ENCODE measurements at places on chromosomes 4 and X.

GRCh38 chr4:138832563-138832962, 183.0 kb upstream of the NOCT start:
- DNase-seq, result no peak

DNA sequence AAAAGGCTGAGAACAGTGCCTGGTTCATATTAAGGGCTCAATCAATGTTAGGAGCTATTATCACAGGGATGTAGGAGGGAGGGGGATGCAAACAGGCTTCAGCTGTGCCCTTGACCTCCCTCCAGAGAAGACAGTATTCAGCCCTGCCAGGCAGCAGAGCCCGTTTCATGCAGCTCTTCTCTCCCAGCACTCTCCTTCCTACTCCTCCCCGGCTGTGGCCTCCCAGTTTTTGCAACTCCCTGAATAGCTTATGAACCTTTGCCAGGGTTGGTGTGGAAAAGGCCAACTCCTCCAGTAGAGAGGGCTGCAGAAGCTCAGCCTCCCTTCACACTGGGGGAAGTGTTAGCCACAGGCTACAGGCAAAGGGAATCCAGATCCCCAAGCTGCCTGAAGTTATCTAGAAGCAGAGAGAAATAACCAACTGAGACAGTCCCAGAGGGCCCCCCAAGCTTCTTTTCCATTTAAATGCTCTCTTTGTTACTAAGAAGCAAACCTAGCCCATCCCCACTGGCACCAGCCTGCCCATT, 31.7 kb upstream of the APLN start:
- DNase-seq, result no peak

DNA sequence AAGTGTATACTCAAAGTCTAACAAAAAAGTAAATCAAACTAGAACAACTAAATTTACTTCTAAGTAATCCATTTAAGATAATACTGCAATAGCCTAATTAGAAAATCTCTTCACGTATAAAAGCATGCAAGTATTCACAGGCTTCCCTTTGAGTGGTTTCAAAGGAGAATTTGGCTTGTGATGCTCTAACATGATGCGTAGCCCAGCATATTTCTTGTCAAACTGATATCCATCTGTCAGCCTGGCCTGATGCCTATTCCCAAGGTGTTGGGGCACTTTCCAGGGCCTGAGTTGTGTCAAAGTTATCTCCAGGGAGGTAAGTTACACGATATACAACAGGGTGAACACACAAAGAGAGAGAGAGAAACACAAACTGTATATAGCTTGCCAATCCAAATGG, 287.0 kb upstream of the MAGEB18 start:
- DNase-seq, result no peak

- DNase-seq, result no peak
These were observed 70.1 kb upstream of the CLCN4 start for GRCh38 chrX:10086676-10087075.

DNA sequence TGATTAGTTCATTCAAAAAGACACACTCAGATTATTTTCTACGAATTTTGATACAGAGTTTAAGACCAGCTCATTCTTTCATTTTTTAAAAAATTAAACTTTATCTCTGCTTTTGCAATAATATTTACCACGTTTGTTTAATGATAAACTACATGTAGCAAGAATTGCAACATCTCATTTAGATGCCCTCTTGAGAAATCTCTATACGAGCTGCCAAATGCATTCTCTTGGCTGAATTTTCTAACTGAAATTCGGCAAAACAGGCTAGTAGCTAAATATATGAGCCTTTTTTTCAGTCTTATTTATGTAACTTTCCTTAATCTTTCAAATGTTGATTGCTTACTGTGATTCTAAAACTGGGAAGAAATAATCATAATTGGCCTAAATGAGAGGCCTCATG, 2.1 kb upstream of the GC start:
- DNase-seq, result no peak

GRCh38 chr4:148344352-148344751, 97.9 kb downstream of the NR3C2 start:
- DNase-seq, result no peak

GRCh38 chr4:10441512-10441911, 15.7 kb downstream of the ZNF518B start:
- no peak for DNase-seq

GRCh38 chr4:2489841-2490552, 21.1 kb downstream of the RNF4 start:
- DNase-seq, result no peak

- no peak for DNase-seq
These were observed 136.6 kb upstream of the SPRY1 start for GRCh38 chr4:123259676-123260646.

- DNase-seq, result no peak
These were observed 988.4 kb upstream of the TENM3 start for GRCh38 chr4:181254771-181255170.

DNA sequence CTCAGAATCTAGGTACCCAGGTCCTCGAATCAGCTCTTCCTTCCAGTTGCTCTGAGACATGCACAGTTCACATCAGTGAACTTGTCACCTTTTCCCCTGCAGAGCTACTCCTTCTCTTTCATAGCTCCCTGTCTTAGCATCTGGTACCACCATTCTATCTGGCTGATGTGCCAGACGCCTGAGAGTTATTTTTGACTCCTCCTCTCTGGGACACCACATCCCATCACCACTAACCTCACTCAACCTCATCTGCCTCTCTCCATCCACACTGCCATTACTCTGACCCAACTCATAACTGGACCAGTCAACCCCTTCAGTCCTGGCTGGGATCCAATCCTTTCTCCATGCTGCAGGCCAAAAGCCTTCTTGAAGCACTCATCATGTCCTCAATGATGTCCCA, 44.5 kb downstream of the SLC2A9 start:
- DNase-seq, result no peak

- DNase-seq, result no peak
These were observed 12.6 kb downstream of the C4orf54 start for GRCh38 chr4:99645036-99645435.

DNA sequence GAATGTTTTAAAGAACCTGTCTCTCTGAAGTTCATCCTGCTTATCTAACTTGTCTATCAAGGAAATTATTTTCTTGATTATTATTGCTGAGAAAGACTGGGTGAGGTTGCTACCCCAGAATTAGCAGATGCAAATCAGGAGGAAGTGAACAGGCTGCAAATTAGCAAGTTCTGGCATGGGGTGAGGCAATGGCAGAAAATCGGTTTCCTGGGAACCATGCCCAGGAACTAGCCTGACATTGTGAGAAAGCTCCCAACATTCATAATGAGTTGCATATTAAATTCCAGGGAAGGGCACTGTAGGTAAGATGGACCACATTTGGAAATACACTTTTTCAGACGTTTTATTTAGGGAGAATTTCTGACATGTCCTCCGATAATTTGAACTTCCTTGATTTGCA, 11.6 kb downstream of the ARSF start:
- no peak for DNase-seq

- no peak for DNase-seq
These were observed 450.1 kb upstream of the INTU start for GRCh38 chr4:127182687-127183086.
